ENCODE measurements at places on chromosomes 12 and 14.

- DNase-seq: no peak
- H3K27me3 ChIP-seq: no peaks in the 10 kb centered on the region
- no peak overlapping the region for H3K27ac ChIP-seq
Measured at GRCh38 chr14:79370969-79371368, 840.3 kb downstream of the DIO2 start.

DNA sequence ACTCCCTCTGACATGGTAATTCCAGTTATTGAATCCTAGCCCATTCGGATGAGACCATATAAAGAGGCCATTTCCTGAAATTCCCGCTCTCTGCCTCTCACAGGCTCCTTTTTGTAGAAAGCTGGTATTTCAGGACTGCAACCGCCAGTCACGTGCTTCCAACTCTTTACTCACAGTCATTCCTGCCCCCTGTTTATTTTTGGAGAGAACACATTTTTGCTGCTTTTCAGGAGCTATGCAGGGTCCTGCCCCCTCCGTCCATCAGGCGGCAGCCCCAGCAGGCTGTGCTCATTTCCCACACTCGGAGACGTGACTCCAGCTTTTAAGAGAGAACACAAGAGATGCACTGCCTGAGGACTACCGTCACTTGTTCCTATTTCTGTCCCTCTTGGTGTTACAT, 26.8 kb downstream of the IFT43 start:
- peaks cover 14% of the 10 kb centered on the region for H3K36me3 ChIP-seq
- peak overlapping the region; percentile 97 for H3K27ac ChIP-seq
- no peaks in the 10 kb centered on the region for H3K4me1 ChIP-seq

- no peak overlapping the region for H3K27ac ChIP-seq
- no peaks in the 10 kb centered on the region for H3K4me1 ChIP-seq
- no peaks in the 10 kb centered on the region for H3K27me3 ChIP-seq
- H3K4me3 ChIP-seq: no peak overlapping the region
- DNase-seq: no peak
Measured at GRCh38 chr14:105859717-105860614, 333.6 kb downstream of the TMEM121 start.

DNA sequence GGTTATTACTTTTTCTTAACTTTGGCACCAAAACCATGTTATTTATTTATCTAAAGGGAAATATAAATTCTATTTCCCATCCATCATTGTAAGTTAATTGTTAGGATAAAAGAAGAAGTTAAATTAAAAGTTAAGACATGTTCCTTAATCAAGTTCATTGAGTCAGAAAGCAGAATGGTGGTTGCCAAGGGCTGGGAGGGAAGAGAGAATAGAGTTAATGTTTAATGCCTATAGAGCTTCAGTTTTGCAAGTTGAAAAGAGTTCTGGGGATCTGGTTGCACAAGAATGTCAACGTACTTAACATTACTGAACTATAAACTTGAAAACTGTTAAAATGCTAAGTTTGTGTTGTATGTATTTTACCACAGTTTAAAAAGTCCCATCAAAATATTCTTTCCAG, 63.2 kb upstream of the NR2C1 start:
- no peak overlapping the region for H3K27ac ChIP-seq
- peaks cover 5% of the 10 kb centered on the region for H3K36me3 ChIP-seq
- H3K4me1 ChIP-seq: no peaks in the 10 kb centered on the region
- DNase-seq: no peak

DNA sequence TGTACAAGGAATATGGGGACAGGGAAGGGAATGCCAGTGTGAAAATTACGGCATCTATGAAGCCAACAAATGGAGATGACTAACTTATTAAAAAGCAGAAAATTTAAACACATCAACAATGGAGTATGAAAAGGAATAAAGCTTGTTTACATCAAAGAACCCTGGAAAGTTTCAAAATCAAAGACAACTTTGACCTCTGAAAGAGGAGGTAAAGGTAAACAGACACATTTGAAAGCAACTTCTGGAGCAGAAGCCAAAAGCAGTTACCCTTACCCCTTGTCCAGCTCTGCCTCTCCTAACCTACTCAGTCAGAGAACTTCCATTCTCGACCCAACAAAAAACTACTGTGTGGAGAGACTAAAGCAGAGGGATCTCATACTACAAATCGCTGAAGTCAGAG, 184.3 kb downstream of the DUSP6 start:
- no peaks in the 10 kb centered on the region for H3K27me3 ChIP-seq
- no peak for DNase-seq
- peaks cover 34% of the 10 kb centered on the region for H3K4me1 ChIP-seq
- no peak overlapping the region for H3K27ac ChIP-seq
- no peaks in the 10 kb centered on the region for H3K36me3 ChIP-seq
